ENCODE measurements at places on chromosomes 3 and 15.
A peak's percentile ranks its signal among the peaks of the same experiment; 100 is the strongest.

DNA sequence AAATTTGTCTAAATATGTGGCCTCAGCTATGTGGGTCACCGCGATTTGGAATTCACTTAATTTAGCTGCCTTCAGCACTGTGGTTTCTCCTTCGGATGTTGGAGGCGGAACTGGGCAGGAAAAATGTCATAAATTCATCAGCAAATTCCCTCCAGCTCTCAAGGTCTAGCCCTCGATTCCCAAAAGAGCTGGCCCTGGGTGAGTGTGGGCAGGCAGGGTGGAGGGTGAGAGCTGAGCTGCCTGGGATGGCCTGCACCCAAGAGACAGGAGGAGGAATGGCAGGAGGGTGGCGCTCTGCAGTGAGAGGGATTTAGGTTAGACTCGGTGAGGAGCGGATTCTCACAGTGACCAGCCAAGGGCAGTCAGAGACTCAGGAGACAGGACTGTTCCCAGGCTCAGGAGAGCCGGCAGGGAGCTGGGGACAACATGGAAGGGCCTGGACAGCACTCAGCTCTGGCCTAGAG, 57.1 kb downstream of the FEM1B start:
- no peak for DNase-seq

- no peak for DNase-seq
Measured at GRCh38 chr3:68915973-68916372, 16.4 kb downstream of the TAFA4 start.

GRCh38 chr3:172908771-172909270, 158.3 kb downstream of the ECT2 start:
- DNase-seq, result no peak

DNA sequence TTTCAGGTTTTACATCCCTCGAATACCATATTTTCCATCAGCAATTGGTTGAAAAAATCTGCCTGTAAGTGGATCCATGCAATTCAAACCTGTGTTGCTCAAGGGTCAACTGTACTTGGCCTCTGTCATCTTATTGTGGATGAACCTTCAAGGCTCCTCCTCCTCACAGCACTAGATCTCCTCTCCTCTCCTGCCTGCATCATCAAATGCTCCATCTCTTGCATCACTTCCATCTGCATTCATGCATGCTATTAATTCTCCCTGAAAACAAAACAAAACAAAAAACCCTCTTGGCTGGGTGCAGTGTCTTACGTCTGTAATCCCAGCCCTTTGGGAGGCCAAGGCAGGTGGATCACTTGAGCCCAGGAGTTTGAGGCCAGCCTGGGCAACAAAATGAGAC, 10.1 kb downstream of the BCL2L10 start:
- no peak for DNase-seq

- no peak for DNase-seq
Measured at GRCh38 chr3:195906865-195907683, 1.3 kb downstream of the TNK2 start.

GRCh38 chr15:58987036-58987435, 427 bp upstream of the RNF111 start:
- DNase-seq, result no peak

DNA sequence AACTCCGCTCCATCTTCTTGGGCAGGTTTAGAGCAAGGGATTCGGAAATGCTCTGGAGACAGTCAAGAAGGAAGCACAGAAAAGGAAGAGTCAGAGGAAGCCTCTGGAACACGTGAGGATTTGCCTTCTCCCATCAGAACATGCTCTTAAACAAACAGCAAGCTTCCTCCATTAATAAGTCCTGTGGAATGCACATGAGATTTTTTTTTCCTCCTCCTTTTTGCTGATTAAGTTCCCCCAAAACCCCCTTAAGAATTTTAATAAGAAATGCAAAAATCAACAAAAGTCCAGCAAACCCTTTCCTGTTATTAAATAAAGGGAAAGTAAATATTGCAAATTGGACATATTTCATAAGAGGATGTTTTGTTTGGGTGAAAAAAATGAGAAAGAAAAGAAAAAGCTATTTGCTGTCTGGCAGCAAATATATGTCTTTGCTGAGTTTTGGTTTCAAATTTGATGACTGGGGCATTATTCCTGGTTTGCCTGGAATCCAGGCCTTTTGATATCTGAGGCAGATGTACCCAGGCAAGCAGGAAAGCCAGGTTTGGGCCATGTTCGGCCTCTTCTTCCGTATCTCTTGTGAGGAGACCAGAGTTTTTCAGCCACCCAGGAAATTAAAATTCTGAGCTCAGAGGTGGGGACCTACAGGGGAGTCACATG, 7.9 kb upstream of the TSEN2 start:
- no peak for DNase-seq

DNA sequence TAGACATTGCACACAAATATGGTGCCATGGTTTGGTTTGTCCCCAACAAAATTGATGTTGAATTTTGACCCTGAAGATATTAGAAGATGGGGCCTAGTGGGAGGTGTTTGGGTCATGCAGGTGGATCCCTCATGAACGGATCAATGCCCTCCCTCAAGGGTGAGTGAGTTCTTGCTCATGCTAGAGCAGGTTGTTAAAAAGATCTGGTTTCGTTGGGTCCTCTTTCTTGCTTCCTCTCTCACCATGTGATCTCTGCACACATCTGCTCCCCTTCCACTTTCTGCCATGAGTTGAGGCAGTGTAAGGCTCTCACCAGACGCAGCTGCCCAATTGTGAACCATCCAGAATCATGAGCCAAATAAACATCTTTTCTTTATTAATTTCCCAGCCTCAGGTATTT, 87.8 kb upstream of the MDFIC2 start:
- no peak for DNase-seq

- peak; percentile 86 for DNase-seq
Measured at GRCh38 chr15:65400760-65401610, 21.8 kb downstream of the IGDCC4 start.

DNA sequence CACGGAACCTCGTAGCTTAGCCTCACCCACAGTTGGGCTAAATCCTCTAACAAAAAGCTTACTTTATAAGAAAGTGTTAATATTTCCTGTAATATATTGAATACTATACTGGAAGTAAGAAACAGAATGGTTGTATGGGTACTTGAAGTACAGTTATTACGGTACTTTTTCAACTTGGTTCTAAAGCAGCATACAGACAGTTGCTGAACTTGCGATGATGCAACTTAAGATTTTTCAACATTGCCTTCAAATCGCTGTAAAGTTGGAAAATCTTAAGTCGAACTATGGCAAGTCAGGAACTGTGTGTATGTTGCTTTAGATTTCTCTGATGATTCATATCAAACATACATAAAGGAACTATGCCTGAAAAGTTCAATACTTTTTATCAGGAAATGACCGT, 204.4 kb upstream of the C2CD4B start:
- no peak for DNase-seq

DNA sequence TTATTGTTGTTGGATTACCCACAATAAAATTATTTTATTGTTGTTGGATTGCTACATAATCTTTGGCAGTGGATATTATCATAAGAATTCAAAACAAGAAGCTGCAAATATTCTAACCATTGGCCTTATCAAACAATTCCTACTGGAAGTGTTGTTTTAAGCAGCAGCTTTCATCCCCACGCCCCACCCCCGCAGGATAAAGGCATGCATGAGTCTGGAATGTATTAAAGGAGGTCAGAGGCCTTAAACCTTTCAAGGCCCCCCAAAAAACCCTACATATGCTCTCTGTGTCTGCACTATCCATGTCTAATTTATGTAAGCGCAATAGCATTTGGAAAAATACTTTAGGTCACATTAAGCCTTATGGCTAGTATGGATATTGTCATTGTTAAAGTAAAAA, 23.1 kb downstream of the P3H2 start:
- DNase-seq, result no peak

- DNase-seq, result no peak
Measured at GRCh38 chr3:52200981-52201679, 3.2 kb downstream of the ALAS1 start.

- DNase-seq, result no peak
Measured at GRCh38 chr3:168647582-168647981, 551.9 kb upstream of the GOLIM4 start.

DNA sequence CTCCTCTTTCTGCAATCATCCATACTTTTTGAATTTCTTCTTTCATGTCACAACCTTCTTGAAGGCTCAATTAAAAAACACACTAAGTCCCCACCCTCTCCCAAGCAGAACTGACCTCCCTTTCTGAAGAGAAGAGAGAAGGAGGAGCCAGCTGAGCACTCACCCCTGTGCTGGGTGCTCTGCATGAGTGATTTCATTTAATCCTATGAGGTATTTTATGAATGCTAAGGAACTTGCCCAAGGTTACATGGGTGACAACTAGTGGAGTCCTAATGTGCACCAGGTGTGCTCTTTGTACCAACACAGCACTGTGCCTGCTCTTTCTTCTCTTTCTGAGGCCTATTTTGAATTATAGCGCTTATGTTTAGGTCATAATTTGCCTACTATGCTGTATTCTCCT, 135.6 kb downstream of the DUT start:
- no peak for DNase-seq

- DNase-seq, result no peak
Measured at GRCh38 chr3:197701841-197702240, 34.9 kb downstream of the RUBCN start.

- DNase-seq, result no peak
Measured at GRCh38 chr15:65821070-65821469, 29.0 kb upstream of the DENND4A start.

- no peak for DNase-seq
Measured at GRCh38 chr15:79130535-79131130, 40.1 kb upstream of the RASGRF1 start.

- DNase-seq, result no peak
Measured at GRCh38 chr3:139601191-139601961, 61.8 kb upstream of the RBP1 start.

DNA sequence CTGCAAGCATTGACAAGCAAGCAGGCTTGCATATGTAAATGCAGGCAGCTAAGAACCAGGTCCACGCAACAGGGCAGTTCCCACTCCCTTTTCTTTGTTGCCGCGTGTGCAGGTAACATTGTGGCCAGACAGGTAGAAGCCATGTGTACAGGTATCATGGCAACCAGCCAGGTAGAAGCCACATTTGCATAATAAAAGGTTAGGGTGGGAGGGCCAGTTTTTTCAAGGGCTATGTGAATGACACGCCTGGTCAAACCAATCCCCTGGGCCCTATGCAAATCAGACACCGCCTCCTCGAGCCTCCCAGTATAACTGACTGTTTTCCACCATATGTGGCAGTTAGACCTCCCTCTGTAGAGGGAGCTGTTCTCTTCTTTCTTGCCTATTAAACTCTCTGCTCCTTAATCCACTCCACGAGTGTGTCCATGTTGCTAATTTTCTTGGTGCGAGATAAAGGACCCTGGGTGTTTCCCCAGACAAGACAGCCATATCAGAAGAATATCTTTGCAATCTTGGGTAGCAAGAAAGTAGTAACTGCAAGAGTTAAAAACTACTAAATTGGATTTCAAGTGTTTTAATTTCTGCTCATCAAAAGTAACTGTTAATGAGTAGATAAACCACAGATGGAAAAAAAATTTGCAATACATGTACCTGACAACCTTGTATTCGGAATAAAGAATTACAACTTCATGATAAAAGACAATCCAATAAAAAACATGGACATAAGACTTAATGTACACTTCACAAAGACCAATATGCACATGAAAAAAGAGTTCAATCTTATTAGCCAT, 21.8 kb downstream of the PCOLCE2 start:
- DNase-seq, result no peak

GRCh38 chr3:113051787-113052186, 61.0 kb downstream of the GTPBP8 start:
- DNase-seq, result peak; percentile 68

- no peak for DNase-seq
Measured at GRCh38 chr3:45606991-45607712, 12.6 kb downstream of the LIMD1 start.

GRCh38 chr3:49333091-49333490, 6.8 kb downstream of the USP4 start:
- no peak for DNase-seq

- no peak for DNase-seq
Measured at GRCh38 chr15:73589766-73590165, 43.4 kb downstream of the NPTN start.

- DNase-seq, result no peak
Measured at GRCh38 chr3:151400341-151400740, 15.8 kb upstream of the P2RY12 start.

DNA sequence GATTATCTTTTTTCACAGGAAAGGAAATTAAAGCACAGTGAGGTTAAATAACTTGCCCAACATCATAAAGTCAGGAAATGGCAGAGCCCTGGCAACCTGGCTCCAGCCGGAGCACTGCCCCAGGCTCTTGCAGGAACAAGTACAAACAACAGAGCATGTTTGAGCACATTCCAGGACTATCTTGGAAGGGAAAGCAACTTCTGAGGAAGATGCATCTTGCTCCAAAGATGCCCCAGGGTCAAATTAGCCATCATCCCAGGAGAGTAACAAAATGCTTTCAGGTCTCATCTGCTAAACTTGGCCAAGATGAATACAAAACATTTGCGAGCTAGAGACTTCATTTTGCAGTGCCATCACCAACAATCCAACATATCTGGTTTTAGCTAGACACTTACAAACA, 162.4 kb upstream of the LRRN1 start:
- no peak for DNase-seq
